ENCODE measurements at places on chromosomes 3 and 15. TPM values are rescaled to one million over a fixed set of nuclear protein-coding genes. Genes with fewer than 3 reads are reported as not detected.

CKMT1A gene
- total RNA-seq = 1.2 TPM

ANKUB1 gene
- not detected for total RNA-seq

ENTPD3 gene
- total RNA-seq = not detected

WNT5A gene
- total RNA-seq = 12.0 TPM

CAMKV gene
- total RNA-seq = not detected

FBXL22 gene
- not detected for total RNA-seq
